ENCODE measurements at places on chromosomes 4 and X.

DNA sequence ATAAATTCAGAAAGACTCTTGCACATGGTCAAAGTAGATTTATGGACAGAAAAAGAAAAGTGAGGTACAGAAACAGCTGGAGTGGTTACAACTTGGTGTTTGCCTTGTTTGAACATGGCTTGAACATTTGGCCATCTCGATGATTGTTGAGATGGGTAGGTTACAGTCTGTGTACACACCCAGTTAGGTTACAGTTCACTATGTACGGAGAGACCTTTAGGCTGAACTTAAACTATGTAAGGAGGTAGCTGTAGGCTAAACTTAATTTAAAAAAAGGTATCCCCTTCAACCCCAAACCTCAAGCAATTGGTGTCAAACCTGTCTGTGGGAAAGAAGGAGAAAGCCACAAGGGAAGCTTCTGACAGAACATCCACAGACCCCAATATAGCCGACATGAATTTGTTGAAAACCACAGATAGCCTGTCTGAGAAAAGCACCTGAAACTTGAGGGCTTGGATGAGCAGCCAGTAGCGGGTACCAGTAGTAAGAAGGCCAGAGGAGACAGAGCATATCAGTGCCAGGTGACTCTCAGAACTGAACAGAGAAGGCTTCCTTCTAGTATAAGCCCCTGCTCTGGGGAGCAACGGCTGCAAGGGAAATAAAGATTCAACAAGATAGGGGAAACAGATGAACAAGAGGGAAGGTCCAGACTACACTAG lies 247.9 kb upstream of the GALNTL6 start:
- DNase-seq: no peak

DNA sequence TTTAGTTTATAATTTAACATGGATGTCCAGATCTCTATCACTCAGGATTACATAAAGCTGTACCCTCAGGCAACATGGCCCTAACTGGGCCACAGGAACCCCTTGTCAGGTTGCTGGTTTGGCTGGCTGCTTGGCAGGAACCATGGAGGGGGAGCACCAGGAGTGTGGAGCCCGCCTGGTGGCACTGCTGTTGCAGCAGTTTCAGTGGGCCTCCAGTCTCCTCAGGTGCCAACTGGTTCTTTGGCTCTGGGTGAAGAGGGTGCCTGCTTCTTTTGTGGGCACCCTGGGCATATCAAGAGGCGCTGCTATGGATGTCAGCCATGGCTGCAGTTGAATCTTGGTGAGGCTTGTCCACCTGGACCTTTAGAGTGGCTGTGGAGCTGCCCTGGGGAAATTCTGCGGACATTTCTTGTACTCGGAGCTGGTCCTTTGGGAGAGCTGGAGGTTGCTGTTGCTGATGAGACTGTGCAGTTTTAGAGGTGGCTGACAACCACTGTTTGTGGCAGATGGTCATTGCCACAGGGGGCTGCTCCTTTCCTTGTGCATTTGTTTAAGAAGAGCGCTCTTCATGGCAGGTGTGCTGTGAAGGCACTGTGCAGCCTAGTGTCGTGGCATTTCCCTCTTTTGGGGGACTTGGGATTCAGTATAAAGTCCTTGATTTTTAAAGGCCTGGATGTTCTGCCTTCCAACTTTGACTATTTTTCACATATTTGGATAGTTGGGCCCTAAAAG lies 10.3 kb upstream of the SMIM14 start:
- no peak for DNase-seq

DNA sequence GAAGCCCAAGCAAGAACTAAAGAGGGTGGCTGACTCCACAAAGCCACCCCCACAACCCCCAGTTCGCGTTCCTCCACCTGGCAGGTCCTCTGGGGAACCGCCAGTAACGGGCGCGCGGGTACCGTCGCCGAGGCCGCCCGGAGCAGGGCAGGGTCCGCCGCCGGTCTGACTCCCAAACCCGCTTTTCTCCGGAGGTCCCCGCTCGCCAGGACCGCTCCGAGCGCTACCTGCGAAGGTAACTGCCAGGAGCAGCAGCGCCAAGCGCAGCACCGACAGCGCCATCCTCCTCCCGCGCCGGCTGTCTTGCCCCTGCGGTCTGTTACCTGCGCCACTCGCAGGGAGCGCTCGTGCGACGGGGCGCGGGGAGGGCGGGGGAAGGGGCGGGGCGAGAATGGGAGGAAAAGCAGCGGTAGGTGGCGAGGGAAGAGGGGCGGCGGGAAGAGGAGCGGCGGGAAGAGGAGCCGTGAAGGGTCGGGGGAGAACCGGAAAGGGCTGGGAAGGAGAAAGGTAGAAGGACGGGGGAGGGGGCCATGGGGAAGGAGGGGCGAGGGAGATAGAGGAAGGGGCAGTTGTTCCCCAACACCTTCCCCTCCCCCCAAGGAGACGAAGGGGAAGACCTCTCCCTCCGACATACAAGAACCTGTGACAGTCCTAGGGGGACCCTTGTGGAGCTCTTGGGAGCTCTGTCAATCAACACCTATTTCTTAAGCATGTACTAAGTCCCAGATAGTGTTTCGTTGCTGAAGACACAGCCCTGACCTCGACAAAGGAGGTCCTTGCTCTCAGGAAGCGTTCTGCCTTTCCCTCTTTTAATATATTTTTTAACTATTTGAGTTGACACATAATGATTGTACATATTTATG lies at the start of gene SPINK2:
TSS of gene SPINK2 (minus strand) at position 321 of the 863 bp plus-strand sequence. CDS start at position 282, 39 bp downstream.
- no peak for DNase-seq

DNA sequence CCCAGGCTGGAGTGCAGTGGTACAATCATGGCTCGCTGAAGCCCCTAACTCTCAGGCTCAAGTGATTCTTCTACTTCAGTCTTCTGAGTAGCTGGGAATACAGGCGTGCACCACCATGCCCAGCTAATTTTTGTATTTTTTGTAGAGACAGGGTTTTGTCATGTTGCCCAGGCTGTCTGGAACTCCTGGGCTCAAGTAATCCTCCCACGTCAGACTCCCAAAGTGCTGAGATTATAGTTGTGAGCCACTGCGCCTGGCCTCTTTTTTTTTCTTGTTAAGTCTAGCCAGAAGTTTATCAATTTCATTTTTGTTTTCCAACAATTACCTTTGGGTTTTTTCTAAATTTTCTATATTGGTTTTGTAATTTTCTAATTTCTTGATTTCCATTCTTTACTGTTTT lies 100.6 kb downstream of the GC start:
- DNase-seq: no peak

GRCh38 chrX:43166874-43167273 lies 388.9 kb upstream of the PPP1R2C start:
- DNase-seq: no peak

GRCh38 chrX:100946299-100946927 lies 17.7 kb upstream of the XKRX start:
- DNase-seq: no peak

DNA sequence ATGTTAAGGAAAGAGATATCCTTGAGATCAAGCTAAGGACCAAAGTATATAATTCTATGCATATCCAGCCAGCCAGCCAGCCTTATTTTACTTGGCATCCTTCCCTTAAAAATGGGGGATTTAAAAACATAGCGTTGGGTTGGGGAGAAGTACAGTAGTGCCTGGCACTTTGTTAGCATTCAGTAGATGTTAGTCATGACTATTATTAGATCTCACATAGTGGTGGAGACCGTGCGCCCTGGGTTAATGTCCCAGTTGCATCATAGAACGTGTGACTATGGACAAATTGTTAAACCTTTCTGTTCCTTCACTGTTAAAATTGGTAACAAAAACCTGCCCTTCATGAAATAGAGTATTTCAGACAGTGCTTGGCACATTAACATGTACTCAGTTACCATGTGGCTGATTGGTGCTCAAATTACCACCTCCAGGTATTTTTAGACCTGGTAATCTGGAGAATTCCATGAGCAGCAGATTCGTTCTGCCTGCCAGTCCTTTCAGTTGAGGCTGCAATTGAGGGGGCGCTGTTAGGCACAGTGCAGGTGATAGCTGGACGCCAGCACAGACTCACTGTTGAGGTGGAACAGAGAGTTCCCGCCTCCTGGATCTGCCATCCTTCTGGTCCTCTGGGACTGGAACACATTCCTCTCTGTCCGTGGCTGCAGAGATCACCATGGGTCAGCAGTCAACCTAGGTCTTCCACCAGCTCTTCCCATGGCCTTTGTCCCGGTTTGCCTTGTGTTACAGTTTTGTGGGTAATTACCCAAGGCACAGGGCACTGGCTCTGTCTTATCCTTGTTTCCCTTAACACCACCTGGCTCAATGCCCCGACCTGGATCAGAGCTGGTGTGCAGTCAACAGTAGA lies 31.7 kb downstream of the RBBP7 start:
- DNase-seq: no peak

- DNase-seq: no peak
These were observed 228.1 kb downstream of the CBR4 start for GRCh38 chr4:168781926-168782325.

DNA sequence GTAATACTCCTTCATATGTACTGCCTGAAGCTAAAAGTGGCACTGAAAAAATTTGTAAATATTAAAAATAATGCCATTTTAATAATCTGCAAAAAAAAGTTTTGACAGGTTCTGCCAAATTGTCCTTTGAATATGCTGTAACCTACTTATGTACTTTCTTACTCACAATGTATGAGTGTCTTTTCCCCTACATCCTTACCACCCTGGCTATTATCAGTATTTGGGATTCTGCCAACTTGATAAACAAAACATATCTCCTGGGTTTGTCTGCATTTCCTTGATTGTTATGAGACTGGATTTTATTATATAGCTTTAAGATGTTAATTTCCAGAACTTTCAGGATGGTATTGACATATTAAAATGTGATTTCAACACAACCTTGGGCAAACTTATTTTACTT lies 187.9 kb downstream of the CHM start:
- no peak for DNase-seq

DNA sequence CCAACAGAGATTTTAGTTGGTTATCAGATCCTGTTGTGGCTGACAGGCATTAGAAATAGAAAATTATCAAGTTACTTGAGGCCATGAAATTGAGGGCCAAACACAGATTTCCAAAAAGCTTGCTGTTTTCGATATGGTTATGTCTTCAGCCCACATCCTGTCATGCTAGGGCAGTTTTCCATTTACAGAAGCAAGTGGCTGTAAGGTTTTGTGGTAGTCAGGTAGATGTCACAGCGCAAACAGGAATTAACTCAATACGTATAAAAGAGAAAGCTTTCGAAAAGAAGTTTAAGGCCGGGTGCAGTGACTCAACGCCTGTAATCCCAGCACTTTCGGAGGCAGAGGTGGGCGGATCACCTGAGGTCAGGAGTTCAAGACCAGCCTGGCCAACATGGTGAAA lies 104.6 kb downstream of the DMD start:
- DNase-seq: no peak

- DNase-seq: no peak
These were observed 169.2 kb downstream of the TMA16 start for GRCh38 chr4:163663454-163664225.
